ENCODE measurements at places on chromosomes 16 and 17.

- no peaks in the 10 kb centered on the region for H3K27me3 ChIP-seq
- DNase-seq = no peak
- no peaks in the 10 kb centered on the region for H3K36me3 ChIP-seq
These were observed 32.5 kb downstream of the ASIC2 start for GRCh38 chr17:33260638-33261037.

DNA sequence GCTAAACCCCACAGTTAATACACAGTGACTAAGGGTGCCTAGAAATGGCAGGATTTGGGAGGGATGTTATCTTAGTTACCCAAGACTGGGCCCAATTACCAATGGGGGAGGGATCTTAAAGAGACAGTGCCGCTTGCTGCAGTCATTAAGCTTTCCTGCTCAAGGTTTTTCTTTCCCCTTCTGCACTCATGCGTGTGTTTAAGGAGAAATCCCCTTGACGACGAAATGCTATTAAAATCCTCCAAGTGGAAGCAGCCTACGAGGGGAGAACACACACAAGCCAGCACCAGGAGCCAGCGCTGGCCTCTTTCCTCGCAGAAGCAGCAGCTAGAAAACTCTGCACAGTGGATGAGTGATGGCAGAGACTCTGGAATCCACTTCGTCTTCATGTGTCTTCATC lies 22.0 kb downstream of the SALL1 start:
- no peaks in the 10 kb centered on the region for H3K36me3 ChIP-seq
- H3K27me3 ChIP-seq = peaks cover 19% of the 10 kb centered on the region
- no peak for DNase-seq
- no peak overlapping the region for H3K27ac ChIP-seq
- H3K4me1 ChIP-seq = no peaks in the 10 kb centered on the region
- no peak overlapping the region for H3K4me3 ChIP-seq

DNA sequence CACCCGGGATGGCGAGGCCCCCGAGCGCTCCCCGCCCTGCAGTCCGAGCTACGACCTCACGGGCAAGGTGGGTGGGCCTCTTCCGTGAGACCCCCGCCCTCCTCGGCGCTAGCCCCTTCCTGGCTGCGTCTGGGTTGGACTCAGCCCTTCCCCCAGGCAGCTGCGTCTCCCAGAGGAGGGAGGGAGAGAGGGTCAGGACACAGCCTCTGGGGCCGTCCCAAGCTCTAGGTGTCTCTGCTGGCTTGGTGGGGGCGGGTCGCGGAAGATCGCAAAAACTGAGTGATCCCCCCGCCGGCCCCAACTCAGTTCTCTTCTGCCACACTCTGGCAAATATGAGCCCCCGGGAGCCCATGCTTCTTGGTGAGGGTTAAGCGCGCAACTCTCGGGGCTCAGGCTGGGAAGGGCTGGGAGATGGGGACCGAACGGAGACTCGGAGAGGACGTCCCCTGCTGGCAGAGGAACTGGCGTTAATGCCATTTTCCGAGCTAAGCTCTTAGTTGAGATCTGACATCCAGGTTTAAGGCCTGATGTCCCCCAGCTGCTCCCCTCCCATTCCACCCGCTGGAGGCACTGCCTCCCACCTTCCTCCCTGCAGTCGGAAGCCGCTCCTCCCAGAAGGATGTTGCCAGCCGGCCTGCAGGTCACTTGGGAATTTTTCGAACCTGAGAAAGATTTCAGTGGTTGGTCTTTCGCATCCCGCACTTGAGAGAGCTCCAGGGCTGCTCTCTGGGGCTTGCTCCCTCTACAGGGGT lies 419 bp downstream of the RAB37 start:
- DNase-seq = peak; percentile 58
- peaks cover 13% of the 10 kb centered on the region for H3K36me3 ChIP-seq
- H3K27me3 ChIP-seq = peaks cover 18% of the 10 kb centered on the region
- peak overlapping the region; percentile 83 for H3K4me3 ChIP-seq
- H3K4me1 ChIP-seq = peaks cover 62% of the 10 kb centered on the region

DNA sequence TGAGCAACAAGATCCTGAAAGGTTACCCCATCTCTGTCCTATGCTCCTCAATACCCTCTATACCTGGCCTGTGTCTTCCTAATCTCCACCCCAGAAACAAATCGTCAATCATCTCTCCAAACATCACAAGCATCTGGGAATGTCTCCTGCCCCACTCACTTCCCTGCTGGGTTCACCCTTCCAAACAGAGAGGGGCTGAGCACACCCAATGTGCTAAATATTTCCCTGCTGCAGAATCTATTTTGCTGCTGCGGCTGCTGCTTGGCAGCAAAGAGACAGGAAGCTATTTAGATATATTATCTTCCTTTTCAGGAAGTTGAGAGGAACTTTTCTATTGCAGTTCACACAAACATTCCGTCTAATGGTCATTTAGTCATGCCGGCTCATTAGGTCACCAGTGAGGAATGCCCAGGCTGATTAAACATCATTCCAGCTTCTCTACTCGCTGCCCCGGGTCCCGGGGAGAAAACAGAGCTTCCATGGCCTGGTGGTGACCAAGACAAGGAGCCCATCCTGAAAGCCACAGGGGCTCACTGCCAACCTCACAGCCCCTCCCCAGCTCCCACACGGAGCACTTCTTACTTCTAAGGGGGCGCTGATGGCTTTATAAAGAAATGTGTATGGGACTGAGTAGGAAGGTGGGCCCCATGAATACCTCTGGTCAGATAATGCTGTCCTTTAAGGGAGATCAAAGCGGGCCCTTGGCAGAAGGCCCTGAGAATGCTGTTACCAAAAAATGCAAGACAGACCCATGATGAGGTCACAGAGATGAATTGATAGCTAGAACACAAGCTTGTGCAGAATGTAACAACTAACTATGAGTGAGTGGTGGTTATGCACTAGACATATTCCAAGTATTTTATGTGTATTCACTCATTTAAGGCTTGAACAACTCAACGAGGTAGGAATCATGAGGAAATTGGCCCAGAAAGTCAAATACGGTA lies 218.3 kb downstream of the SOX9 start:
- H3K4me1 ChIP-seq = no peaks in the 10 kb centered on the region
- no peak for DNase-seq
- no peaks in the 10 kb centered on the region for H3K27me3 ChIP-seq
- no peaks in the 10 kb centered on the region for H3K36me3 ChIP-seq

GRCh38 chr17:57940653-57941329 lies 14.4 kb downstream of the CUEDC1 start:
- no peak for DNase-seq
- H3K4me1 ChIP-seq = peaks cover 5% of the 10 kb centered on the region
- H3K27me3 ChIP-seq = peaks cover 39% of the 10 kb centered on the region
- H3K27ac ChIP-seq = no peak overlapping the region
- H3K36me3 ChIP-seq = no peaks in the 10 kb centered on the region

- H3K4me1 ChIP-seq = peaks cover 47% of the 10 kb centered on the region
- peaks cover 61% of the 10 kb centered on the region for H3K36me3 ChIP-seq
- no peaks in the 10 kb centered on the region for H3K27me3 ChIP-seq
These were observed 5.4 kb downstream of the NAT9 start for GRCh38 chr17:74770498-74771318.

DNA sequence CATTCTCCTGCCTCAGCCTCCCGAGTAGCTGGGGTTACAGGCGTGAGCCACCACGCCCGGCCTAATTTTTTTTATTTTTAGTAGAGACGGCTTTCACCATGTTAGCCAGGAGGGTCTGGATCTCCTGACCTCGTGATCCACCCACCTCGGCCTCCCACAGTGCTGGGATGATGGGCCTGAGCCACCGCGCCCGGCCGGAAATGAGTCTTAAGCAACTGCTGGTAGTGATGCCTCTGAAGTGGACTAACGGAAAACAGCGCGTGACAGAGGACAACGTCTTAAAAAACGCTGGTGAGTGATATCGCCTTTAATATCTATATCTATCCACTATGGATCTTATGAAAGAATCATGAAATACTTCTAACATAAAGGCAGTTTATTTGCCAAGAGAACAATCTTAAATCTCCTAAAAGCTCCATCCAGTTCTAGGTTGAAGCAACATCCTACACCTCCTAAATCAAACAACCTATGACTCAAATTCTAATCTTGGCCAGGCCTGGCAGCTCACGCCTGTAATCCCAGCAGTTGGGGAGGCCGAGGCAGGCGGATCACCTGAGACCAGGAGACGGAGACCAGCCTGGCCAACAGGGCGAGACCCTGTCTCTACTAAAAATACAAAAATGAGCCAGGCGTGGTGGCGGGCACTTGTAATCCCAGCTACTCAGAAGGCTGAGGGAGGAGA lies 69.8 kb downstream of the NXN start:
- no peaks in the 10 kb centered on the region for H3K36me3 ChIP-seq
- H3K27me3 ChIP-seq = peaks cover 11% of the 10 kb centered on the region
- H3K27ac ChIP-seq = no peak overlapping the region
